ENCODE measurements at places on chromosomes 5 and 9.
A peak's percentile ranks its signal among the peaks of the same experiment; 100 is the strongest.

DNA sequence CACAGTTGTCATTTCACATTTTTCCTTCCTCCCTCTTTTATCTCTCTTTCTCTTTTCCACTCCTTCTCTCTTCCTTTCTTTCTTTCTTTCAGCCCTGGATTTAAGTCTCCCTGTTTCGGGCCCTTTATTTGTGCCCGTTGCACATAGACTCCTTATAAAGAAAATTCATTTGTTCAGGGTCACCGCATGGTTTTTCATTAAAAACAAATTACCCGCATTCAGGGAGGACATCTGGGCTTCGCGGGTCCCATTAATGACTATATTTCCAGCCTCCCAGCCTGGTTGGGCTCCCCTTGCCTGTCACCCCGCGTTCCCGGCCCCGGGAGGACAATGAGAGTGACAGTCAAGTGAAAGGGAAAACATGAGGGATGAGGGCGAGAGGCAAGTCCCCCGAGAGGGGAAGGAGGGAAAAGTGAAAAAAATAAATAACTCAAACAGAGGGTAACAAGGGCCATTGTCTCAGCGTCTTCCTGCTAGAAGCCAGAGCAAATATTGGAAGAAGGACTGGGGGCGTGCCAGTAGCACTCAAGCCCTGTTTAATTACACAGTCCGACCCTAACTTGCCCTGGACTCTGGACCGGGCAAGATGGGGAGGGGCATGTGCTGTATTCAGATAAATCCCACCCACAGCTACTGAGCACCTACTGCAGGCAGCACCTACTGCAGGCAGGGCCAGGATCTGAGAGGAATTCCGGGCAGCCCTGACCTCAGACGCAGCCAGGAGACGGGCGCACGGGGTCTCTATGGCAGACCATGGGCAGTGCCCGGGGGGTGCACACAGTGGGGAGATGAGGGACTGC, 166.2 kb downstream of the PAX5 start:
- no peak for DNase-seq

GRCh38 chr5:56512313-56512996, 279.3 kb upstream of the ANKRD55 start:
- peak; percentile 31 for DNase-seq

DNA sequence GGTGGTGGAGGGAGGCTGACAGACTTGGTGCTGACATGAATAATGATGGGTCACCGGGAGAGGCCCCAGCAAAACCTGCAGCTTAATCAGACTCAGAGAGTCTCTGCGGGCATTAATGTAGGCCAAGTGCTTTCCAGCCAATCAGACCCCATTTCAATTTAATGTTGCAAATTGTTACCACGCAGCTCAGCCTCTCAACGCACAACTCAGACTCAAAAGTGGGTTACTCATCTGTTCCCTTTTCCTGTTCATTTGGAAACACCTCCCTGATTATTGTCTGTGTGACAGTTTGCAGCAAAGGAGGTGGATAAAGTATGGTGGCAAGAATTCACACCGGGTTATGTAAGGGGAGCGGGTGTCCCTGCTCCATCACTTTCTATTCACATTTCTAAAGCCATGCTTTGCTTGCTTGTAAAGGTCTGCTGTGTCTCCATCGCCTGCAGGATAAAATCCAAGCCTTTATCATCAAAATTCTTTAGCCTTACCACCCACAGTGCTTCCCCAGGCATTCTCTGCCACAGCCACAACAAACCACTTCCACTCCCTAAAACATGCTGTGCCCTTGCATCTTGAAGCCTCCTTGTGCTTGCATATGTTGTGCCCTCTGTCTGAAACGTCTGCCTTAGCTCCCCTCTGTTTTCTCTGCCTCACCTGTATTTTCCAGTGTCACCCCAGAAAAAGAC, 156.5 kb downstream of the ASTN2 start:
- no peak for DNase-seq

DNA sequence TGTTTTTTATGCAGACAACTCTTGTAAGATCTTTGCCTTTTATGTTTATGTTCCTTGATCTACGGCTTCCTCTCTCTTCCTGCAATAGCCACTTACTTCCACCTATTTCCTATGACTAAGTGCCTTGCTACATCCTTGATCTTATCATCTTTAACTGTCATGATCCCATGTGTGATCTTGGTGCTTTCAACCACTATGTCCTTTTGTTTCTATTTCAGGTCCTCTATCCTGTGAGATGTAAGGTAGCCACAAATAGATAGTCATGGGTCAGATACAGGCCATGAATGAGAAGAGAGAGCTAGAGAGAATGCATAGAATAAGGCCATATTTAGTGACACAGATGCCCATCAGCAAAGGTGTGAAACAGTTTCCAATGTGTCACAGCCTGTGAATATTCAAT, 243.6 kb upstream of the HAPLN1 start:
- DNase-seq = no peak

DNA sequence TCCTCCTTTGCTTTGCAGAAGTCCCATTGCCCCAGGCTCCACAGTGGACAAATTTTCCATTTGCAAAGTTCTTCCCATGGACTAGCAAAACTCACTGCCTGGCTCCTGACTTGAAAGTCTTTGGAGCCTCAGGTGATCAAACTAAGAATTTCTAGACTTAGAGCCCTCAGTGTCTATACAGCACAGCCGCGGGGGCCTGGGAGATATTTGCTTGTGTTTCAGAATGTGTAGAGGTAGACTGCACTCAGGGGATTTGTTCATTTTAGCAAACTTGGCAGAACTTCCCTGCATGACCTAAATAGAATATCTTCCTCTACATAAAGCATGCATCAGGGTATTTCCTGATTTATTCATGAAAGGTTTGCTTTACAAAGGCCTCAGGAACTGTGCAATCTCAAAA, 384.2 kb upstream of the ZNF462 start:
- DNase-seq = peak; percentile 3
